ENCODE measurements at places on chromosomes 2 and 18.

GRCh38 chr18:2316751-2317696, 254.3 kb downstream of the METTL4 start:
- DNase-seq = no peak

GRCh38 chr18:79543861-79544385, 135.7 kb upstream of the CTDP1 start:
- DNase-seq = no peak

DNA sequence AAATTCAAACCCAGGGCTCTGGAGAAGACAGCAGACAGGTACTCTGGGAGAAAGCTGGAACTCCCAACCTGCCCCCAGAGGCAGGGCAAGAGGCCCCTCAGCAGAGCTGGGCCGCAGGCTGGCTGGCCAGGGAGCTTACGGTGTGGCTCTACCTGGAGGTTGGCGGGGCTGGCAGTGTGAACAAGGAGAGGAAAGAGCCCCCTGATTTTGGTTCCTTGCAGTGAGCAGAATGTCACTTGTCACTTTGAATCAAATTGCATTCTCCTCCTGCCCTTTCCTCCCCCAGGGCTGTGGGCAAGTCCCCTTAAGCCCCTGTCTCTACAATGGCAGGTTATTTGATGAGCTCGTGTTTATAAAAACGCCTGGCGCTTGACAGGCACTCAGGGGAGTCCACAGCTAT, 32.6 kb downstream of the MYO7B start:
- no peak for DNase-seq

DNA sequence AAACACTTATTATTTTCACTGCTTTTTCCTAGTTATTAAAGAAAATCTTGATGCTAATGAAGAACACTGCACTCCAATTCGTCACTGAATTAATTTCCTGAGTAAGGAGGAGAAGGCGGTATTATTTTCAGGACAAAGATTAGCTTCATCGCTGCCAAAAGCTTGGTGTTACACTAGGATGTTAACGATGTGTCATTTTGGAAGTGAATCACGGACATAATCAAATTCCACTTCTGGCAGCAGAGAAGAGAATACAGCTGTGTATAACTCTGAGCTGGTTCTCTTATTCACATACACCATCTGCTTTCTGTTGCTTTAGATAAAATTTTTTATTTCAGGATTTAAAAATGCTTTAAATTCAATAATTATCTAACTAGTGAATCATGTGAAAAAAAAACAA, 74.1 kb downstream of the SCG2 start:
- DNase-seq = no peak

DNA sequence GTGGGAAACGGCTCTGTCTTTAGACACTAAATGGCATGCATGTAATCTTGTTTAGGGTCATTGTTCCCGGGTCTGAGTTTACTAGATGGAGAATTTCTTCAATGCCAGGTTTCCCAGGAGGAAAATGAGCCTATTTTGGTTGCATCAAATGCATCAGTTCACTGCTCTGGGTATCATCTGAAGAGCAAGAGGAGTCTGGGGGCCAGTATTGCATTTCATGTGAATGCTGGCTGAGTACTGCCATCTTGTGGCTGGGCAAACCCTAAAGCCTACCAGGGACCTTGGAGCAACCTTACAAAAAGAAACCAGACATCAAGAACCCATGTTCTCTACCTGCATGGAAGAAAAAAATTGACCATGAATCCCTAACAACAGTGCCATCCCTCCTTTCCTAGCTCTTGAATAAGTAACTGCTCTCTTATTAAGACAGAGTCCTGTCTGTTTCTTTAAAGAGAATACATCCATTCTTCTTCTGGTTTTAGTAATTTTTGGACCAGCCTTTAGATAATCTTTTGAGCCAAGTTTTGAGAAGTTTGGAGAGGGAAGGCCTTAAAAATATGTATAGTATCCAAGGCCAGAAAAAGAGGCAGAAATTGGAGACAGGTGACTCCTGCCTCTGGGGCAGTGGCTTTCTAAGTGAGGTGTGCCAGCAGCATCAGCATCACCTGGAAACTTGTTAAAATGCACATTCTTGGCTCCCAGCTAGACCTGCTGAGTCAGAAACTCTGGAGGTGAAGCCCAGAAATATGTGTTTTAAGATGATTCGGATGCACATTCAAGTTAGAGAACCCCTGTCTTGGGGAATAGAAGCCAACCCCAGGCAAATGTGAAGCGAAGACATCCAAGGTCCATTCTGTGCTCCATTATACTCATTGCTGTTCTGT, 261.0 kb upstream of the CXCR4 start:
- DNase-seq = peak; percentile 88

DNA sequence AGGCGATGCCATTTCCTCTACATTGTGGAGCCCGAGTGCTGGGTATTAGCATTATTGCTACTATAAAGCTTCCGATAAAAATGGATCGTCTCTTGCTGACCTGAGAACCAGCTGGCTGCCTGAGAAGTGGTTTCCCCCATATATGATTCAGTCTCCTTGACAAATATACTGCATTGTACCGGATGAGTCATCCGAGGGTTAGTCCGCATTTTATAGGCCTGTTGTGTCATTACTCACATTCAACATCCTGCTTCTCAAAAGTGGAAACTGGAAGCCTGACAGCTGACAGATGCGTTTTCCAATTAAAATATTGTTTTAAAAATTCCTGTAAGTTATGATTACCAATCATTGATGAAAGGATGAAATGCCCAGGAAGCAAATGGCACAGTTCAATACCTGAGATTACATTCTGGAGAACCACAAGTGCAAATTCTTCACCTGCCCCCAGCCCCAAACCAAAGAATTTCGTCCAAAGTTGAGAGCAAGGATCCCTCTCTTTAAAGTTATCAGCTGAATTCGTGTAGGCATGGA, 65.7 kb downstream of the SPRED2 start:
- DNase-seq = peak; percentile 56

DNA sequence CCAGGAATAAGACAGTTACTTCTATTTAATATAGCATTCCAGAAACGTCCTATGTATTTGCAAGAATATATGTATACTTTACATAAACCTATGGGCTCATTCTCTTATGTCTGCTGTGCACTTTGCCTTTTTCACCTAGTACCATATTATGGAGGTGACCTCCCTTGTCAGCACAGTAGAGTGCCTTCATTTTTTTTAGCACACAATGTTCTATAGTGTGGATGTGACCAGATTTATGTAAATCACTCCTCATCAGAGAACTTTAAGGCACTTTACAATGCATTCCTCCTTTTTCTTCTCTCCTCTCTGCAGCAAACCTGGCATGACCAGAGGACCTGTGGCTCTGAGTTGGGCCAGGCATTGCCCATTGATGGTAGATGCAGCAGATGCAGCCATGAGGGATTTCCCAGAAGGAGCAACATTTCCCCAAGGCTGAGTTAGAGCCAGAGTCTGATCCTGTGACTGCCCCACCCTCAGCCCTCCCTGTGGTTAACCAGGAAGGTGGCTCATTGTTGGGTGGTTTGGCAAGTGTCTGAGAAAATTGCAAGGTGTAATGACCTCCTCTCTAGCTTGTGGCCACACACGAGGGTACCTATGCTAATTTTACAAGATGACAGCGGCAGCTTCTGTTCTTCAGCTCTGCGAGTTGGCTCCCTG, 76.5 kb upstream of the DLX2 start:
- DNase-seq = peak; percentile 46

- no peak for DNase-seq
Observed at GRCh38 chr2:86592547-86593230, 29.4 kb upstream of the CHMP3 start.

DNA sequence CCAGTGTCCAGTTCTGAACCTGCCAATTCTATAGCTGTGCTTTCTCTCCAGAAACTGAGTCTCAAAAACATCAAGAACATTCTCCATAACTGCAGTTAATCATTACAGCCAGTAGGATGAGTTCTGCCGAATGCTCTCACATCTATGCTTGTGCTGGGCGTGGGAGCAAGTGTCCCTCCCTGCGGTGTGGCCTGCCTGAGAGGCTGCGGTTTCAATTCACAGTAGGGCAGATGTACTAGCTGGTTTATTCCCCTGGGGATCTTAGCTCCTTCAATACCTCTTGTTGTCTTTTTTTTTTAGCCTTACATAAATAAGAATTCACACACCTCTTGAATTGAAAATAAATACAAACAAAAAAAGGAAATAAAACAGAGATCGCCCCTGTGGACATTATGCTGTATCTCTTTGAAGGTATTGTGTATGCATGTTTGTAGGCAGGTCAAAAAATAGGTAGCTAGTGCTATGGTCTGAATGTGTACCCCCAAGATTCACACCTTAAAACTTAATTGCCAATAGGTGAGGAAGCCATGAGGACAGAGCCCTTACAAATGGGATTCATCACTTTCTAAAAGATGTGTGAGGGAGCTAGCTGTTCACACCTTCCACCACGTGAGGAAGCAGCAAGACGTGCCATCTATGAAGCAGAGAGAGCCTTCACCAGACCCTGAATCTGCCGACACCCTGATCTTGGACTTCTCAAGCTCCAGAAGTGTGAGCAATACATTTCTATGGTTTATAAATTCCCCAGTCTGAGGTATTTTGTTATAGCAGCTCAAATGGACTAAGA, 74.3 kb downstream of the BCL2L11 start:
- no peak for DNase-seq

DNA sequence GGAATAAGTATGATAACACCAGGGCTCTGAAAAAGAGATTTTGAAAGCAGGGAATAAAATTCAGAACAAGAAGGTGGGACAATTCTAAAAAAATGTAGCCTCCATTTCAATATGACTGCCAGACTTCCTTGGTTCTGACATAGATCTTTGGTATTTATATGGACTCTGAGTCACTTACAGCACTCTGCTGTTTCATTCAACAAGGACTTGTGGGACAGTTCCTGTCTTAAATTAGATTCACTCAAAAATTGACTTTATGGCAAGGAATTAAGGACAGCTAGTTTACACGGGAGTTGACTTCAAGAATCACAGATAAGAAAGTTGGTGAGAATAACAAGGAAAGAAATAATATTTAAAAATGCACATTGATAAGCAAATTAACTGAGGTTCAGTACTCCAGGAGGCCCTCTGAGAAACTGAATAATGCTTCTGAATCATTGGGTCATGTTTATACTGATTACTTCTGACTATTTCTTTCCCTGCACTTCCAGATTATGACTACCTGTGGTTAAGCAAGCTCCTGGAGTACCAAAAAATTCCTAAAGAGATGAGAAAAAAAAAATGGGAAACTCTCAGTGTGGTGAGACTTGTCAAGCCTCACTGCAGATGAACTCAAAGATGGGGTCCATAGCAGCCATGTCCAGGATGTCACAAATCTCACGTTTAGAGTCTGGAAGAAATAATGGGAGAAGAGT, 828.3 kb upstream of the PIK3C3 start:
- DNase-seq = no peak

DNA sequence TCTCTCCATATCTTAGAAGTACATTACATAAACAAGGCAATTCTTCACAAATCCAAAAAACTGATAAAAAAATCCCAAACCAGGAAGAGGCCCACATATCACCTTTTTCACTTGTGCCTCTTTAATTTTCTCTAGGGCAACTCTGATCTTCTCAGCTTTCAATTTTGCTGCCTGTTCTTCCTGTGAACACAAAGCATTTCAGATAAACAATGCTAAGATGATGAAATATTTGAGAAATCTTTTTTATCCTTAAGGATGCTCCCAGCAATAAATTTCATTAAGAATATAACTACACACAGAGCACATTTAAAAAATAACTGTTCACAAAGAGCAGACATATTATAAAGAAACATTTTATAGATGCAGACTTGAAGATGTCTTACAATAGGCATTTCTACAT, 73.4 kb downstream of the RAPH1 start:
- no peak for DNase-seq

- no peak for DNase-seq
Observed at GRCh38 chr2:194709840-194710239, 947.2 kb upstream of the SLC39A10 start.

DNA sequence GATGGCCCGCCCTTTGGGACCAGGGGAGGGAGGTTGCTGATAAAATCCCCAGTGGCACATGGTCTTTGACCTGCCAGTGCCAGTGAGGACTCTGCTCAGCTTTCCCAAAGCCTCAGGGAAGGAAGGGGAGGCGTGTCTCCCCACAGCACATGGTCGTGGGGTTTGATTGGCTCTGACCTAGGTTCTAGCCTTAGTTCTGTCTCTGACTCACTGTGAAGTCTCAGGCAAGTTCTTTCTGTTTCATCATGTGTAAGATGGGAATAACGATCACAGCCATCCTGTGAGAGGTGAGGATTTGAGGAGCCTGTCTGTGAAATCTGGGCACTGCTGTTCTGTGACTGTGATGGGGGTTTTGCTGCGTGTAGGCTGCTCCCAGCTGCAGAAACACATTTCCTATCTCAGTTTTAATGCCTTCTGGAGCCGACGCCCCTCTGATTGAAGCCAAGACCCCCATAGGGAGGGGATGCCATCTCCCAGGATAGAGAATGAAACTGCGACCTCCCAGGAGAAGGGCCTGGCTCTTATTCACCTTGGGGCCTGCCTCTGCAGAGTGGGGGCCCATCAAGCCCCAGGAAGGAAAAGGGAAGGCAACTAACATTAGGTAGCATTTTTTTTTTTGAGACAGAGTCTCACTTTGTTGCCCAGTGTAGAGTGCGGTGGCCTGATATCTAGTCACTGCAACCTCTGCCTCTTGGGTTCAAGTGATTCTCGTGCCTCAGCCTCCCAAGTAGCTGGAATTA, 84.0 kb downstream of the DDX1 start:
- no peak for DNase-seq

- no peak for DNase-seq
Observed at GRCh38 chr2:82234283-82234874, 1929.8 kb upstream of the LRRTM1 start.

DNA sequence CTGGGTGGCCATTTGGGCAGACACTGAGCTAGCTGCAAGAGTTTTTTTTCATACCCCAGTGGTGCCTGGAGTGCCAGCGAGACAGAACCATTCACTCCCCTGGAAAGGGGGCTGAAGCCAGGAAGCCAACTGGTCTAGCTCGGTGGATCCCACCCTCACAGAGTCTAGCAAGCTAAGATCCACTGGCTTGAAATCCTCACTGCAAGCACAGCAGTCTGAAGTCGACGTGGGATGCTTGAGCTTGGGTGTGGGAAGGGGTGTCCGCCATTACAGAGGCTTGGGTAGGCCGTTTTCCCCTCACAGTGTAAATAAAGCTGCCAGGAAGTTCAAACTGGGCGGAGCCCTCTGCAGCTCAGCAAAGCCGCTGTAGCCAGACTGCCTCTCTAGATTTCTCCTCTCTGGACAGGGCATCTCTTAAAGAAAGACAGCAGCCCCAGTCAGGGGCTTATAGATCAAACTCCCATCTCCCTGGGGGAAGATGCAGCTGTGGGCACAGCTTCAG, 69.6 kb upstream of the WDSUB1 start:
- DNase-seq = no peak

GRCh38 chr18:2547477-2548087, 23.7 kb downstream of the METTL4 start:
- DNase-seq = no peak

DNA sequence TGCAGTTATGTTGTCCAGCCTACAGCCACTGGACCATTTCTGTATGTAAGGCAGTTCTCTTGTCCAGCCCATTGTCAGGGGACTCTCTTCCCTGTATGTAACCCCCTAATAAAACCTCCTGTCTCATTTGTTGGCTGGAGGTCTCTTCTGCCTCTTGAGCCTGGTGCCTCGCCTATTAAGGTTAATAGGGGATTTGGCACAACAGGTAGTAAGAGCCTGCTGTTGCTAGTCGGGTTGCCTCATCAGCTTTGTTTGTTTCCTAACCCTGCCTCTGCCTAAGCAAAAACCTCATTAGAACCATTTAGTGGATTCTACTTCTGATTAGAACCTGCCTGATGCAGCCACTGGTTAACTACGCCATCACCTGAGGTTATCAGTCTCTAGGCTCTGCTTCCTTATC, 62.2 kb upstream of the STPG4 start:
- no peak for DNase-seq

All from activated CD4-positive, alpha-beta memory T cell treated with anti-CD3 and anti-CD28 coated beads for 36 hours (primary cell).